Posterior cingulate gyrus (tissue), 11 donors: ENCODE measurements at places on chromosomes 4 and X.

- DNase-seq, result no peak
Measured at GRCh38 chrX:75746891-75747639, 38.0 kb downstream of the MAGEE2 start.

- DNase-seq, result no peak
Measured at GRCh38 chrX:39773923-39774773, 323.6 kb downstream of the BCOR start.

GRCh38 chr4:126541820-126542219 is 1090.9 kb upstream of the INTU start:
- DNase-seq, result no peak

DNA sequence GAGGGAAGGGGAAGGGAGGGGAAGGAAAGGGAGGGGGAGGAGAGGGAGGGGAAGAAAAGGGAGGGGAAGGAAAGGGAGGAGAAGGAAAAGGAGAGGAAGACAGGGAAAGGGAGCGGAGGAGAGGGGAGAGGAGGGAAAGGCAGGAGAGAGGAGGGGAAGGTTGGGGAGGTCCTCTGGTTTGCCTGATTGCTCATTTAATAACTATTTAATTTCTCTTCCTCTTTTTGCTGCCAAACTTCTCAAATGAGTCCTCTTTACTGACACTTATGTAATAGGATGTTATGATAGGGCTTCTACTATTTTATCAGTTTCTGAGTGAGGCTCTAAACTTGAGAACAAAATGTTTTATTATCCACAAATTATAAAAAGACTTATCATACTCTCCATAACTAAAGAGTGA is 35.4 kb upstream of the PPA2 start:
- DNase-seq, result no peak

DNA sequence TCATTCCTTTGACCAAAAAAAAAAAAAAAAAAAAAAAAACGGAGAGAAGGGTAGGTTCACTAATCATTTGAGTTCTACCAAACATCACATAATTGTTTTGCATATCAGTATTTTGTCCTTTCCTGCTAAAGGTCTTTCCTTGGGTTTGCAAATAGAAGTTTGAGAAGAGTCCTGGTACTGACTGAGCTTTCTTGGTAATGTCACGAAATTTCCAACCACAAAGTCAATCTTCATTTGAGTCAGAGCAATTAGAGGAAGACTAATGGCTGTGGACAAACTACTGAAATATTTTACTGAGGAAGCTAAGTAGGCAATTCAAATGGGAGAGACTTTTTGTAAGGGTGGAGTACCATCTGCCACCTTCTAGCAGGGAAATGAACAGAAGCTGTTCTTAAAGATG is 21.7 kb upstream of the CD40LG start:
- DNase-seq, result no peak

DNA sequence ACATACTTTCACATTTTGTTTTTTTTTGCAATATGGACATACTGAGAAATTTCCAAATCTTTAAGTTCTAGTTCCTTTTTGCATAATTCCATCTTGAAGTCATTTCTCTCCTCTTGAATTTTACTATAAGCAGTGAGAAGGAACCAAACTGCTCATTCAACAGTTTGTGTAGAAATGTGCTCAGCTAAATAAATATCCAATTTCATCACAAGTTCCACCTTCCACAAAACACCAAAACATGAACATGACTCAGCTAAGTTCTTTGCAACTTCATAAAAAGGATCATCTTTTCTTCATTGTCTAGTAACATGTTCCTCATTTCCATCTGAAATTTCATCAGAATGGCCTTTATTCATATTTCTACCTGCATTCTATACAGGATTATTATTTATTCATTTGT is 77.3 kb upstream of the FGF13 start:
- no peak for DNase-seq

DNA sequence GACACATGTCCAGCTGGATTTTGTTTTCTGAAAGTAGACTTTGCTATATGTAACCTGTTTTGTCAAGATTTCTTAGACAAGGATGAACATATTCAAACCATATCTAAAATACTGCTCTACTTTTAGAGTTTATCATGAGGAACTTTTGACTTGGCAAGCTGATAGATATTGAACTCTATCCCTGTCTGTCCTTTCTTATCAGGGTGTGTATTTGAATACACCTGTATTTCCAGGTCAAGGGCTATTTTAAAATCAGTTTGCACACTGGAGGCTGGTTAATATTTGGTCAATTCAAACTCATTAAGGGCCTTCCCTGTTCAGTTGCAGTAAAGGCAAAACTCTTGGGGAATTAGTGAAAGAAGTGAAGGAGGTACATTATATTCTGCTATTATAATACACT is 2.3 kb downstream of the CDS1 start:
- no peak for DNase-seq

GRCh38 chrX:150544835-150545770 is 23.3 kb upstream of the MTM1 start:
- DNase-seq, result no peak

DNA sequence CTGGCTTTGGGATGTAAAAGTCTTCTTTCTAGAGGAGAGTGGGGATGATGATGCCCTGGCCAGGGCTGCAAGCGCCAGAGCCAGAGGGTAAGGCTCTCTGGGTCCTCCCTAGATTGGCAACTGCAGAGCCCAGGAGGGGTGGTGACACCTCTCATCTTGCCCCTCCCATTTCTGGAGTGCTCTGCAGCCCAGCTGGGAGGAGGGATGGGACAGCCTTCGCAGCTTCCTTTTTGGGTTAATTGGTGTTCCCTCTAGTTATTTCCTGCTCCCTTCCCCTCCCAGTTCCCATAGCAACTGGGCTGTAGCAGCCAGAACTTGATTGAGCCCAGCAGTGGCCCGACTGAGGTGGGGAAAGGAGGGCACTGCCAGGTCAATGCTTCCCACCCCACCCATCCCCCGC is 19.2 kb downstream of the NALF2 start:
- no peak for DNase-seq

GRCh38 chrX:10597871-10598270 is 22.5 kb downstream of the MID1 start:
- peak; percentile 4 for DNase-seq

DNA sequence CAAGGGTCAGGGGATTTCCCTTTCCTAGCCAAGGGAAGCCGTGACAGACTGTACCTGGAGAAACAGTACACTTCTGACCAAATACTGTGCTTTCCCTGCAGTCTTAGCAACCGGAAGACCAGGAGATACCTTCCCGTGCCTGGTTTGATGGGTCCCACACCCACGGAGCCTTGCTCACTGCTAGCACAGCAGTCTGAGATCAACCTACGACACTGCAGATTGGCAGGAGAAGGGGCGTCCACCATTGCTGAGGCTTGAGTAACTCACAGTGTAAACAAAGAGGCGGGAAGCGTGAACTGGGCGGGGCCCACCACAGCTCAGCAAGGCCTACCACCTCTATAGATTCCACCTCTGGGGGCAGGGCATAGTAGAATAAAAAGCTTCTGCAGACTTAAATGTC is 48.7 kb upstream of the SRD5A3 start:
- DNase-seq, result no peak

GRCh38 chr4:13523105-13523477 is 21.2 kb downstream of the NKX3-2 start:
- DNase-seq, result no peak

GRCh38 chr4:88820698-88821415 is 123.2 kb upstream of the NAP1L5 start:
- no peak for DNase-seq

DNA sequence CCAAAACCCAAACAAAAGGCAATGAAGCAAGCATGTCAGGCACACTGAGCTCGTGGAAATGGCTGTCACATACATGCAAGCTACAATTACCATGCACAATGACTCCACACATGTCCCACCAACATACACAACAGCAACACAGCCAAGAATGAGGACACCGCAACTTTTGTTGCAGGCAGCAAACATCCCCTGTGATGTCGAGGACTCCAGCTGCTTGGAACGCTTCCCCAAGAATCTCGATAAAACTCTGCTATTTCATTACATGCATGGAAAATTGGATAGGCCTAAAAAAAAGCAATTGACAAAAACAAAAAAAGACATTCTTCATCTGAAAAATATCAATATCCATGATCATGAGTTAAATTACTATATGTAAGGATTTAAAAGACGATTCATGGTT is 11.8 kb downstream of the ANOS1 start:
- no peak for DNase-seq

DNA sequence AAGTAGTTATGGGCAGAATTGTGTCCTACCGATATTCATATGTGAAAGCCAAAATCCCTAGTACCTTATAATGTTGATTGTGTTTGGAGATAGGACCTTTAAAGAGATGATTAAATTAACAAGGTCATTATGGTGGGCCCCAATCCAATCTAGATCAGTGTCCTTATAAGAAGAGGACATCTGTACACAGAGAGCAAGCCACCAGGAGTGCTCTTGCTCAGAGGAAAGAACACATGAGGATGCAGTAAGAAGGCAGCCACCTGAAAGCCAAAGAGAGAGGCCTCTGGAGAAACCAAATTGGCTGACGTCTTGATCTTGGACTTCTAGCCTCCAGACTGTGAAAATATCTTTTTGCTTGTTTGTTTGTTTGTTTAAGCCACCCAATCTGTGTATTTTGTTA is 1290.8 kb upstream of the PABPC4L start:
- DNase-seq, result no peak

DNA sequence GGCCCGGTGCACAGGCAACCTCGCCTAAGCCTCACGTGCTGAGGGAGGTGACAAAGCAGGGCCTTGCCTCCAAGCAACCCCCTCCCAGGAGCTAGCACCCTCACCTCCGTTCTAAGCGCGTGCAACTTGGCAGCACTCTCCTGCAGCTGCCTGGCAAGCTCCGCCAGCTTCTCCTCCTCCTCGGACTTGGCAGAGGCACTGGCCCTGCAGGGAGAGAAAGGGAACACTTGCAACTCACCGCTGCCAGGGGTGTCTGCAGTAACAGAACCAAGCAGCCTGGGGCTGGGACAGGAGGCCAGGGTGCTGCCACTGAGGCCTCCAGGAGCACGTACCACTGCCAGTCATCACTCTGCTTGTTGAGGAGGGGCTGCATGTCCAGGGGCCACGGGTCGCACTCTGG is 10.3 kb upstream of the TREX2 start:
- DNase-seq, result peak; percentile 96

DNA sequence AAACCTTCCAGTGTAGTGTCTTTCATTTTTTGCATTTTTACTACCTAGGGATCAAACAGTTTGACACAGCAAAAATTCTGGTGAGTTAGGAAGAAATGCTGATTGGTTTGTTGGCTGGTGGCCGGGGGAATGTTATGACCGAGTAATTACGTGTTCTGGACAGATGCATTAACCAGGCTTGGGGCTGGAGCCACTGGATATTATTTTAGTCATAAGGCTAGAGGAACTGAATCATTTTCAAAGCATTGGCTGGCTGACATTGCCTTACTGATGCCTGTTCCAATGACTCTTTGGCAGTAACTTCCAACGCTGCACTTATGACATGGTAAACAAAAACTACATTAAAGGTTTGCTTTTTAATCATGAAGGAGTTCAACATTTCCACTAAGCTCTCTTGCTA is 84.6 kb downstream of the FBXO8 start:
- no peak for DNase-seq
